WTC11 (cell line): ENCODE measurements at places on chromosomes 12 and 14.

- DNase-seq: no peak
Measured at GRCh38 chr12:76881142-76881541, 2.3 kb upstream of the CSRP2 start.

GRCh38 chr12:120138366-120138765 is 21.8 kb upstream of the RAB35 start:
- DNase-seq: no peak

DNA sequence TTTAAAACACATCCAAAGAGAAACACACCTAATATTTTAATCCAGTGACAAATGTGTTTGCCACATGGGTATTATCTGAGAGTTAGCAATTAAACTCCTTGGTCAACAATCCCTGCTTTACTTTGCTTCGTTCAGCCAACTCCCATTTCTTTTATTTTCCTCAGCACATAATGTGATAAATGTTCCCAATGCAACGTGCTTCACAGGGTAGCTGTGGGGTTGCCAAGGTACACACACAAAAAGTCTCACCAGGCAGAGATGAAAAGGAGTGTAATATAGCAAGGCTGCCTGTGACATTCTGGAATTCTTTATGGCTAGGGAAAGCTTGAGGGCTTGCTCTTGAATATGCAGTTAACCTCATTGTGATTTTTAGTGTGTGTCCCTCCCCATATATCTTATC is 208.0 kb upstream of the DIO2 start:
- no peak for DNase-seq

- DNase-seq: no peak
Measured at GRCh38 chr12:90216815-90217214, 508.2 kb upstream of the ATP2B1 start.

- DNase-seq: no peak
Measured at GRCh38 chr14:66634876-66635275, 126.9 kb downstream of the GPHN start.

GRCh38 chr12:91155990-91156389 is 26.6 kb downstream of the DCN start:
- no peak for DNase-seq

GRCh38 chr14:23521785-23522640 is 29.6 kb downstream of the ZFHX2 start:
- no peak for DNase-seq

GRCh38 chr14:100615736-100616695 is 28.8 kb upstream of the BEGAIN start:
- DNase-seq: no peak

DNA sequence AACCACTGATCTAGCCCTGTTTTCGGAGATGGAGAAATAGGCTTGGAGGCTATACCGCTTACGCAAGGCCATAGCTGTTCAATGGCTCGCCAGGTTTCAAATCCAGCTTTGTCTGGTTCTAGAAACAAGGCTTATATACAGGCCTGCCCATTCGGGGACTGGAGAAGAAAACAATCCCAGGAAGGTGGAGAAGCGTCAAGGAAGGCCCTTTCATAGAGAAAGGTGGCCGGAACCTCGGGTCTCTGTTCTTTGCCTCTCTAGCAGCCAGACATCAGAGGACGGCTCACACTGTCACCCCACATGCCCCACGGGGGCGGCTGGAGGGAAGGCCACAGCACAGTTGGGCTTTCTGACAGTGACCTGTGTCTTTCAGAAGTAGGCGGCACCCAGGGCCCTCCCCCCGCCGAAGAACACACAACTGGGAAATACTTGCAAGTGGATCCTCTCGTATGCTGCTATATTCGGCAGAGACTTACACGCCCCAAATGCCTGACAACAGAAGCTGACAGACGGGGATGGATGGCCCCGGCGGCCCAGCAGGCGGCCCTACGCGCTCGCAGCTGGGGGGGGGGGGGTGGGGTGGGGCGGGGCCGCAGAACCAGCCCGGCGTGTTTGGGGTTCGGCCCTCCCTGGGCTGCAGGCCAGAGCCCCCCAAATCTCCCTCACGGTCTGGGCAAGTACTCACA is 4.5 kb upstream of the SETD1B start:
- no peak for DNase-seq

- no peak for DNase-seq
Measured at GRCh38 chr12:47888153-47888819, 16.5 kb downstream of the VDR start.

- no peak for DNase-seq
Measured at GRCh38 chr12:77343291-77343690, 277.9 kb upstream of the E2F7 start.
